ENCODE measurements at places on chromosomes 3 and 15.
A peak's percentile ranks its signal among the peaks of the same experiment; 100 is the strongest.

DNA sequence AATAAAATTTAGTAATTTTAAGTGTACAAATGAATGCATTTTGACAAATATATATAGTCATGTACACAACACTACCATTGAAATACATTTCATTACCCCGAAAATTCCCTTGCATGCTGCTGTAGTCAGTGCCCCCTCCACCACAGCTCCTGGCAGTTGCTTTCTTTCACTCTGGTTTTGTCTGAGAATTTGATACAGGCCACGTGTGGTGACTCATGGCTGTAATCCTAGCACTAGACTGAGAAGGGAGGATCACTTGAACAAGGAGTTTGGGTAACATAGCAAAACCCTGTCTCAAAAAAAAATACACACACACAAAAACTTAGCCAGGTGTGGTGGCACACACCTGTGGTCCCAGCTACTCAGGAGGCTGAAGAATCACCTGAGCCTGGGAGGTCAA, 65.4 kb downstream of the TFRC start:
- no peak for DNase-seq

DNA sequence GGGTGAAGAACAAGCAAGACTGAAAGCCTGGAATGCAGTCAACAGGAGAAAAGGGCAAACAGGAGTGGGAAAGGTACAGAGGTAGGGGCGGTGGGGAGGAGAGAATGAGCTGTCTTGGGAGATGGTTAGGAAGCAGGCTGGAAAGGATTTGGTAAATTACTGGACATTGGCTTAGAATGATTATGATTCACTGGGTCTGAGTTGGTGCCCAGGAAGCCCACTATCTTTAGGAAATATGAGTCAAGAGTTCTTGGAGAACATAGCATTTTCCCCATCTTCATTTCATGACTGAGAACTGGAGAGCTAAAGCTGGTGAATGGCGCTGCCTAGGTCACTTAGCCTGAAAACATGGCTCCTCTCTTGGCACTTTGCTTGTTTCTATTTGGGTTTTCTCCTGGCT, 74.7 kb upstream of the C3orf80 start:
- no peak for DNase-seq

DNA sequence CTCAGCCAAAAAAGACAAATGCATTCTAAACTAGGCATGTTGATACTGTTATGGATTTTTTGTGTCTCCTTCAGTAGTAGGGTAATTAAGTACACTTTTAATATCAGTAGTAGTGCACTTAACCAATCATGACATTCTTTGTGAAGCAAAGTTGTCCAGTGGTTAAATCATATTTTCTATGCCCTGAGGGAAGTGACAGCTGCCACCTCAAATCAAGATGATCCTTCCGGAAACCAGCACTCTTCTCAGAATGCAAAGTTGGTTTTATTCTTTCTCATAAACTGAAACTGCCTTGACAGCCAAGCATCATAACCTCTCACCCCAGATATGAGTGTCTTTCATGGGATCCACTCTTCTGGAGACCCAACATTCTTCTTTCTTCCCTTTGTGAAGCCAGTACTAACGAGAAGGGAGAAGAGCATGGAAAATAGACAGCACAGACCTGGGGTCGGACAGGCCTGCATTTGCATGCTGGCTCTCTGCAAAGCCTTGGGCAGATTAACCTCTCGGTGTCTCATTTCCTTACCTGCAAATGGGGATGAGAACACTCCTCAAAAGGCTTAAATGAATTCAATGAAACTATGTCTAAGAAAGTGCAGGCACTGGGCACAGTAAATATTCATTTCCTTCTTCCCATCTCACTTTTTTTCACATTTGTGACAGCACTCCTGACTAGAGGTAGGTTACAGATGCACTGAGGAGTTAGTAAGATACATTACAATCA, 13.2 kb downstream of the AAGAB start:
- DNase-seq: no peak

DNA sequence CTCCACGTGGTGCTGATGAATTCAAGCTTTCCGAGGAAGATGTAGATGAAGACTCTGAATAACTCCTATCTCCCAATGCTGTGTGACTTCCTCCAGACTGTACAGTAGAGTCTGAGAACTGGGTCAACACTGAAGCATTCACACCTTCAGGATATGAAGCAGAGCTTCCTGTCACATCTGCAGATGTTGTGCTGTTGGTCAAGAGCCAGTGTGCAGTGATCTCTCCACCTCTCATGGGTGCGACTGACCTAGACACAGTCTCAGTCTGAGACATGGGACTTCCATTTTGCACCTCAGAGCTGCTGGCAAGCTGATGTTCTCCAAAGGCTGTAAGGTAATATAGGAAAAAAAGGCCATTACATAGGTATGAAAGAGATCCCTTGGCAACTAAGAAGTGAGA, 36.5 kb downstream of the HEG1 start:
- DNase-seq: no peak

DNA sequence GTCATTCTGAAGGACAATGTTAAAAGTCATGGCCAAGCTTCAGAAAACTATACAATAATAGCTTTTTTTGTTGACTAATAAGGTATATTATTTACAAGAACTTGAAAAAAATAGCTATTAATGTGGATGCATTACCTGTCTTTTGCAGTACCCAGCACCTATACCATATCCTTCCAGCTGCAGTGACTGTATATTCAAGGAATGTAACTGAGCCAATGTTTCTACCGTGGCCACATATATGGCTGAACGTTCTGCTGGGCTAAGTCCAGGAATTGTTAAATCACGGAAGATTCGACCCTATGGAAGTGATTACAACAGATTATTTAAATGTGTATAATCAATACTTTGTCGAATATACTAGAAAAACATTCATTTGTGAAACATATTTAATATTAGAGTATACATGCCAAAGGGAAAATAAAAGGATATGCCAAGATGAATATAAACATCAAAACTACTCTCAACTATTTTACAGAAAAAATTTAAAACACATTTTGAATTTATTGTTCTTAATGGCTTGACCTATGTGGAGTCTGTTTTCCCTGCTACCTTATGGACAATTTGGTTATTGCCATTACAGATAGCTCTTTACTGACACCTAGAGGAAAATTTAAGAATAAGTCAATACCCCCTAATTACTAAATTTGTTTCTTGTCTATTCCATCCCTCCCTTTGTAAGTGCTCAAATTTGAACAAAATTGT, 17.6 kb downstream of the ACAD11 start:
- no peak for DNase-seq

- no peak for DNase-seq
Observed at GRCh38 chr15:69997813-69998212, 99.9 kb downstream of the TLE3 start.

GRCh38 chr3:73768524-73769308, 144.0 kb upstream of the PDZRN3 start:
- no peak for DNase-seq

- no peak for DNase-seq
Observed at GRCh38 chr3:185728630-185729336, 96.1 kb downstream of the IGF2BP2 start.

- peak; percentile 68 for DNase-seq
Observed at GRCh38 chr15:67101911-67102598, 36.7 kb downstream of the SMAD3 start.

- DNase-seq: no peak
Observed at GRCh38 chr3:136197159-136197793, 1.1 kb upstream of the MSL2 start.
